ENCODE measurements at places on chromosomes 3 and 15.

DNA sequence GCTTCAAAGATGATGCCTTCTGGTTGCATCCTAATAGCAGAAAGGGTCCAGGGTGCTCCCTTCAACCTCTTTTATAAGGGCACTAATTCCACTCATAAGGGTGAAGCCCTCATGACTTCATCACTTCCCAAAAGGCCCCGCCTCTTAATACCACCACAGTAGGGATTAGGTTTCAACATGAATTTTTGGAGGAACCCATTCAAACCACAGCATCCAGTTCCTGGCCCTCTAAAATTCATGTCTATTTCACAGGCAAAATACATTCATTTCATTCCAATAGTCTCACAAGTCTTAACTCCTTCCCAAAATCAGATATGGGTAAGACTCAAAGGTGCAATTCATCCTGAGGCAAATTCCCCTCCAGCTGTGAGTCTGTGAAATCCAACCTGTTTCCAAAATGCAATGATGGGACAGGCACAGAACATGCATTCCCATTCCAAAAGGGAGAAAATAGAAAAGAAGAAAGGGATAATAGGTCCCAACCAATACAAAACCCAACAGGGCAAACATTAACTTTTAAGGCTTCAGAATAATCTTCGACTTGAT is 124.0 kb downstream of the ATP1B3 start:
- no peak overlapping the region for H3K27ac ChIP-seq
- no peaks in the 10 kb centered on the region for H3K27me3 ChIP-seq
- DNase-seq: no peak
- H3K4me1 ChIP-seq: peaks cover 6% of the 10 kb centered on the region
- H3K36me3 ChIP-seq: peaks cover 4% of the 10 kb centered on the region

- no peaks in the 10 kb centered on the region for H3K4me1 ChIP-seq
- peaks cover 81% of the 10 kb centered on the region for H3K36me3 ChIP-seq
- DNase-seq: no peak
- no peak overlapping the region for H3K4me3 ChIP-seq
- no peak overlapping the region for H3K27ac ChIP-seq
- H3K27me3 ChIP-seq: no peaks in the 10 kb centered on the region
These were observed 37.4 kb downstream of the TNK2 start for GRCh38 chr3:195870937-195871336.

DNA sequence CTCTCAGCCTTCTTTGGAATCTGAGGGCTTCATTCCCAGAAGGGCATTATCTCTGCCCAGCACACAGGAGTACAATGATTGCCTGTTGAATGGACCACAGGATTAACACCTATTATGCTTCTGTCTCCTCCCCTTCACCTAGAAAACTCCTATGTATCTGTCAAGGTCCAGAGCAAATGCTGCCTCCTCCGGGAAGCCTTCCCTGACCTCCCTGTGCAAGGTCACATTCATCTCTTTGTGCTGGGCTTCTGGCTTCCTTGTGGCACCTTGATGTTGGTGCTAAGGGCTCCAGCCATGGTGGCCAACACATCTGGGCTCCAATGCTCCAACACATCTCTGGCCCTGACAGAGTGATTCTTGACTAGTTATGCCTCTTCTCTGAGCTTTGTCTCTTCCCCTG is 49.9 kb upstream of the ATP2B2 start:
- DNase-seq: peak; percentile 43
- no peaks in the 10 kb centered on the region for H3K27me3 ChIP-seq
- no peaks in the 10 kb centered on the region for H3K36me3 ChIP-seq
- H3K4me1 ChIP-seq: peaks cover 21% of the 10 kb centered on the region
- H3K27ac ChIP-seq: no peak overlapping the region
- H3K4me3 ChIP-seq: no peak overlapping the region

DNA sequence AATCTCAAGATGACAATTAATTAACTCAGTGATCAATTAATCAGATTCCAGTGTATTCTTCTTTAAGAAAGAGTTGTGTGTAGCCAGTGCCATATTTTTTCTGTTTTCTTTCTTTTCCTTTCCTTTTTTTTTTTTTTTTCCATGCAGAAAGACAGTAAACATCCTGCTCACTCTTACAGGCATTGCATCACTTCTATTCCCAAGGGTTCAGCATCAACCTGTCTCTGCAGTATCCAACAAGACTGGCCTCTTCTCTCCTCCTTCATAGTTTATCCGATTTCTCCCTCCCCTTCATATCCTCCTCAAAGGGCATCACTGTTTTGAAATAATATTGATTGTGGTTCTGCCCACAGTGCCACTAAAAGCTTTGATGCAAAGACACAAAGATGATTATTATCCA is 17.0 kb upstream of the SLC9A9 start:
- no peak for DNase-seq
- H3K27ac ChIP-seq: no peak overlapping the region
- no peaks in the 10 kb centered on the region for H3K4me1 ChIP-seq
